ENCODE measurements at places on chromosomes 1 and 21. TPM values are rescaled to one million over a fixed set of nuclear protein-coding genes. Genes with fewer than 3 reads are reported as not detected.

The KIF17 gene
- 2.4 TPM for total RNA-seq

The DCDC2B gene
- total RNA-seq = not detected

The ATP6V1G3 gene
- total RNA-seq = not detected

The NRIP1 gene
- total RNA-seq = 59.6 TPM

The ERVH48-1 gene
- total RNA-seq = not detected

The IL19 gene
- not detected for total RNA-seq

The ZYG11B gene
- 36.4 TPM for total RNA-seq

The PBX1 gene
- 72.9 TPM for total RNA-seq
